NCI-H1105 treated with DMSO at 0.1 percent for 48 hours (cell line): ENCODE measurements at places on chromosomes 4 and X.

DNA sequence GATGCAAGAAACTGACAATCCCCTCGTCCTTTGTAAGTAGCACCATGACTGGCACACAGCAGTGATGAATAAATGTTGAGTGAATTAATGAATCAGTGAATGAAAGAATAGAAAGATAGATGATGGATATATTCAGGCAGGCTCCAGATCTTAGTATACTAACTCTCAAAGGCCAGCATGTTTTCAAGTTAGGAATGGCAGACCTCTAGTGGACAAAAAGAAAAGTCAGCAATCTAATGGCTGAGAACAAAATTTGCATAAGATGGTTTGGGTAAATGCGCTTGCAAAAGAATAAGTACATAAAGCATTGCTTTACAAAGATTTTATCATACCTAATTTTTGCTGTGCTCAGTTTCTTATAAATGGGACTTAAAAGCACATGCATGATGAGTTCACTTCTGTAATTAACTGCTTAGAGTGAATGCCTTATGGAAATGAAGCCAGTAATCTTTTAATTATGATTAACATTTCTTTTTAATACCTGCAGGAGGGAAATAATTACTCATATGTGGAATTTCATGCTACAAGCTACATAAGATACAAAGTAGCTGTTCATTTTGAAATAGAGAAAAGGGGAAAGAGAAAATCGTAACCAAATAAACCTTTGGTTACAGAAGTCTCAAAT is 126.9 kb upstream of the GPRIN3 start:
- peak; percentile 51 for DNase-seq

GRCh38 chr4:124276461-124276860 is 436.1 kb downstream of the ANKRD50 start:
- DNase-seq: no peak

DNA sequence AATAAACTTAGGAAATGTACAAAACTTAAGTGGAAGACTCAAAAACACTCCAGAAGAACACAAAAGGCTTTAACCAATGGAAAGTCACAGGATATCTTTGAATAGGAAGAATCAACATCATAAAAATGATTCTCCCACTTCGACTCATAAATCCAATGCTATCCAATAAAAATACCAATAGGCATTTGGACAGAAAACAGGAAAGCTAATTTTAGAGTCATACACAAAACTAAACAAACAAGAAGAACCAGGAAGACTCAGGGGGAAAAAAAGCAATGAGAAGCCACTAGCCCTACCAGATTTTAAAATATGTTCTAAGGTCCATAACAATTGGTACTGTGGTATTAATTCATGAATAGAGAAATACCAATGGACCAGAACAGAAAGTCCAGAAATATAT is 28.2 kb downstream of the SLC9A7 start:
- DNase-seq: no peak

DNA sequence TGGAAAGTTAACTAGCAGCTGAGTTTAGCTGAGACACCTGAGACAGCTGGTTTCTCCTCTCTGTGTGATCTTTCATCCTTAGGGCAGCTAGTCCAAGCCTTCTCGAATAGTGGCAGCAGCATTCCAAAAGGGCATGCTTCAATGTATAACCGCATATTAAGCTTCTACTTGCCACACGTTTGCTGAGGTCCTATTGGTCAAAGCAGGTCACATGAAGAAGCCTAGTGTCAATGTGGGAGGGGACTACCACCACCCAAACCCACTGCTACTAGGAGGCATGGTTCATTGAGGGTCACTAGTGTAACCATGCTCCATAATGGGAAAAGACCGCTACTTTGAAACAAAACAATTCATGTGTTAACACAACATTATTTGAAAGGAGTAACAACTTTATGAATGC is 314.9 kb upstream of the SMIM31 start:
- DNase-seq: no peak

DNA sequence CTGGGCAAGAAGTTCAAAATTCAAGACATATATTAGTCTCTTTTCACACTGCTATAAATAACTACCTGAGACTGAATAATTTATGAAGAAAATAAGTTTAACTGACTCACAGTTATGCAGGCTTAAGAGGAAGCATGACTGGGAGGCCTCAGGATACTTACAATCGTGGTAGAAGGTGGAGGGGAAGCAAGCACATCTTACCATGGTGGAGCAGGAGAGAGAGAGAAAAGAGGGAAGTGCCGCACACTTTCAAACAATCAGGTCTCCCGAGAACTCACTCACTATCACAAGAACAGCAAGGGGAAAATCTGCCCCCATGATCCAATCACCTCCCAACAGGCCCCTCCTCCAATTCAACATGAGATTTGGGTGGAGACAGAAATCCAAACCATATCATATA is 273.3 kb upstream of the RASGEF1B start:
- no peak for DNase-seq

DNA sequence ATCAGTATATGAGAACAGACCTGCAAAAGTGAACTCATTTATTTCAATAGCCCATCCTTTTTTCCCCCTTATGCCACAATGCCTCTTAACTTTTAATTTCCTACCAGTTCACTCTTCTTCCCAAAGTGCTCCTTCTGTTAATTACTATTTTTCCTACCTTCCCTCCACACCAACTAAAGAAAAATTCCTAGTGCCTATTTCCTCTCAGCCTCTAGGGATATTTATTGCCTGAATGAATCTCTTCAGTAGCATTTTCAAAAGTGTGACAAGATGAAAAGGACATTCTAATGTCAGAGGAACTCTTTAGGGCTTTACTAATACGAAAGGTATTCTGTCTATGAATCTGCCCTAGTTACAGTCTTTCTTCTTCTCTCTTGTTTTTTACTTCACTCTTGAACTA is 181.1 kb upstream of the SPRY1 start:
- DNase-seq: no peak

DNA sequence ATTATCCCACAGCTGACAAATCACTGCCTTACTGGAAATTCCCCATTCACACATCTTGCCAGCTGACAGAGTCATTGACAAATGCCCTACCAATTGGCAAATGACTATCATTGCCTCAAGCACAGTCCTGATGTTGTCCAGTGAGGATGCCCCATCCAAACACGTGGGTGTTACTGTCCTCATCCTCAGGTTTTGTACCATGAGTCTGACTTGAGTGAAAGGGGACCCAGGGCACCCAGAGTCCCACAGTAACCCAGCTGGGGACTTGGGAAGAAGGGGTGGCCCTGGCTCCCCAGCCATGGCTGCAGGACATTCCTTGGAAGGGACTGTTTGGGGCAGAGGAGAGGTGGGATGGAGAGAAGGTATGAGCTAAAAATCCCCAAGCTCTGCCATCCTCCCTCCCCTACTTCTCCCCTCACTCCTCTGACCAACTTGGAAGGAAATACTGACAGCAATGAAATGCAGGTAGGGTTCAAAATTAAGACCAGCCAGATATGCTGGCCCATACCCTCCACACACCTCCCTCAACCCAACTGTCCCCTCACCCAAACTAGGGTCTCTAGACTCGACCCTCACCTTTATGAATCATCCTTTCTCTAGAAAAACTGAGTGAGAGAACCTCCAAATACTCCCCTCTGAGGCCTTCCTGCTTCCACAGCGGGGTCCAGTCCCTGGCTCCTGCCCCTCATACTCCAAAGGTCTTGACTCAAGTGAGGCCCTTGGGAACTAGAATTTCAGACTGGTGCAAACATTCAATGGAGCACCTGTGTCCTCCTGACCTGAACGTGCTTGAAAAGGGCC is 5.1 kb downstream of the TIMP1 start:
- DNase-seq: no peak

- no peak for DNase-seq
Measured at GRCh38 chr4:150960079-150960478, 55.0 kb downstream of the LRBA start.

DNA sequence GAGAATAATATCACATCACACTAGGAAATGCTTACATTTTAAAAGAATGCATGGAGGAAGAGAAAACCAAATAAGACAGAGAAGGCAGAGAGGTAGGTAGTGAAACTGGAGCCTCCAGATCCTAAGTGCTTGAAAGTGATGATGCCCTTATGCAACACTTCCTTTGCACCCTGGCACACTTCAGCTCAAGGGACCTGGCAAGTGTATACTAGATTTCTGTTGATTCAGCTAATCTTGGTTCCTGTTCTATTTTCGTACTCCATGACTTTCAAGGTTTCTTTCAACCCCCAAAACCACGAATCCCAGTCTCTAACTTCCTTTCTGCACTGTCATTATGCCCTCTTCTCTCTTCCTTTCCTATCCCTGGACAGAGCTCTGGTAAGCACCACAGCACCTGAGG is 36.9 kb upstream of the SH3KBP1 start:
- DNase-seq: no peak

DNA sequence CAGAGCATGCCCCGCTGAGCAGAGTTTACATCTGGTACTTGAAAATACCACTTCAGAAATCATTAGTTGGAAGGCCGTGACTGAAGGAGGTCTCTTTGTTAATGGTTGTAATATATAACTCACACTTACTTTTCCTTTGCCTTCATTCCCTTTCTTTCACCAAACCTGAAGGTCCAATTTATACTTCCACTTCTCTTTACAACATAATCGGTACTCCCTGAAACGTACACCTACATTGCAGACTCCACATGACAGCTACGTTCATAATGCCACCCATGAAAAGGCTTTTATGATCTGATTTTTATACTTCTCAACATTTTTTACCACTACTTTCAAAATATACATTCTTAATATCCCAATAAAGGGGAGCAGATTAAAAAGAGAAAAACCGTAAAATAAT is 298.7 kb downstream of the C4orf33 start:
- peak; percentile 80 for DNase-seq

GRCh38 chr4:124157396-124158083 is 555.0 kb downstream of the ANKRD50 start:
- DNase-seq: no peak

DNA sequence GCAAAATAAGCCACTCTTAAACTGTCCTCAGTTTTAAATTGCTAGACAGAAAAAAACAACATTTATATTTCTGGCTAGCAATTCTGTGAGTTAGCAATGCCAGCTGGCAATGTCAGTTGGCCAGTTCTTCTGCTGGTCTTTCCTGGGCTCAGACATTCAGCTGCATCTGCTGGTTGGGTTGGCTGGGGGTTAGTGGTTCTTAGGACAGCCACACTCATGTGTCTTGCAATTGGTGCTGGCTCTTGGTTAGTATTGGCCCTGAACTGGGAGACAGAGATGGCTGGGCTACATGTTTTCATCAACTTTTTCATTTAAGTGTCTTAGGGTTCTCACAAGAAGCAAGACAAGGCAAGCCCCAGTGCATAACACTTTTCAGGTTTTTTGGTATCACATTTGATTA is 48.0 kb upstream of the PDLIM5 start:
- no peak for DNase-seq

GRCh38 chr4:87491436-87491835 is 37.7 kb downstream of the SPARCL1 start:
- DNase-seq: no peak

- DNase-seq: no peak
Measured at GRCh38 chrX:39507617-39508299, 590.0 kb downstream of the BCOR start.

DNA sequence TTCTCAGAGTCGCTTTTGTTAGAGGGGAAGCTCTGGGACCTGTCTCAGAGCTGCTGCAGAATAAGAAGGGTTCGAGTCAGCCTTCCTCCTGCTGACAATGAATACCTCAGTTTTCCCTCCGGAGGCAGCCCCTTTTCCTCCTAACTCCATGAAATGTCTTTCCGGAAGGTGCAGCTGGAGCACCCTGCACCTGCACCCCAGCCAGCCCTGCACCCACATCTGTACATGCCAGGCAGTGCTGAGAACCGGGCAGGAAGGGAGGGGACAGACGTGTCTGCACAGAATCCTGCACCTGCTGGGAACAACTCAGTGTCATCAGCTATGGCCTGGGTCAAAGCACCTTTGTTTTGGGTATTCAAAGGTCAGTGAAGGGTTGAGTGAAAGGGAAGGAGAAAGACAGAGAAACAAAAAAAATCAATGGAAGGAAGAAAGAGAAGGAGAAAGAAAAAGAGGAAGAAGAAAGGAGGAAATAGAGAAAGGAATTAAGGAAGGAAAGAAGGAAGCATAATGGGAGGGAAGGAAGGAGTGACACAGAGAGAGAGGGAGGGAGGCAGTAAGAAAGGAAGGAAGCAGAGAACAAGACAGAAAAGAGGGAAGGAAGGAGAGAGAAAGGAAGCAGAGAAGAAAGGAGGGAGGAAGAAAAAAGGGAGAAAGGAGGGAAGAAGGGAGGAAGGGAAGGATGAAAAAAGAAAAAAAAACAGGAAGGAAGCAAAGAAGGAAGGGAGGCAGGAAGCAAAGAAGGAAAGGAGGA is 273.7 kb downstream of the DHRSX start:
- DNase-seq: no peak

GRCh38 chr4:165926307-165926706 is 53.3 kb downstream of the TLL1 start:
- no peak for DNase-seq

DNA sequence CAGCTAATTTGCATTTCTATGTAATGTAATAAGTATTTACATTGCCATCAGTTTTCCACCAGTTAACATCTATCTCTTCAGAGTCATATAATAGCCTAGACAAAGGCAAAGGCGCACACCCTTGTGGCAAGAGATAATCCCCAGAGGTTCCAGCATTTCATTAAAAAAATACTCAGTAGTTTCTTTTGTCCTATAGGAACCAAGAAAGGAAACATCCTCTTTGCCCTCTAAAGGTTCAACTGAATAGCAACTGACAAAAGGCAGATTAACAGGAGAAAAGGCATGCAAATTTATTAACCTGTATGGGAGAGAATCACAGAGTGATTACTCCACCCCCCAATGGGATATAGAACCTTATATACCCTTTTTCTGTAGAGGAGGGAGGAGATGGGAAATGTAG is 48.4 kb downstream of the MAGEB17 start:
- DNase-seq: no peak

DNA sequence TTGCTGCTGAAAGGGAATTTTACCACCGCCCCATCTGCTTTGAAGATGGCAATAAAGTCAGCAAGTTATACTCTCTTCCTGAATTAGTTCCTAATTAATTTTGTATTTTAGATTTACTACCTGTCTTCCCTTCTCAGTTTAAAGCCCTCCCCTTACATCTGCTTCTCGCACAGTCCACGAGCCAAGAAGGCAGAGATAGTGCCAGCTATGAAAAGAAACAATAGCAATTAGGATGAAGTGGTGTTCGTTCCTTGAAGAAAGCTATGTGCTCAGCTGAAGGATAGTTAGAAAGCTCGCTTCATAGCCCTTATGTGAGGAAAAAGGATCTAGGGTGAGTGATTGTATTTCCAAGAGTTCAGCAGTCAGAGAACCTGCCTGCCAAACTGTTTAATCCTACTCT is 1678.8 kb upstream of the TENM3 start:
- DNase-seq: no peak
